ENCODE measurements at places on chromosomes 16 and 17. TPM values are rescaled to one million over a fixed set of nuclear protein-coding genes. Genes with fewer than 3 reads are reported as not detected.

The KIF2B gene
- polyA plus RNA-seq: not detected

The SLC25A39 gene
- 73.0 TPM for polyA plus RNA-seq

DNA sequence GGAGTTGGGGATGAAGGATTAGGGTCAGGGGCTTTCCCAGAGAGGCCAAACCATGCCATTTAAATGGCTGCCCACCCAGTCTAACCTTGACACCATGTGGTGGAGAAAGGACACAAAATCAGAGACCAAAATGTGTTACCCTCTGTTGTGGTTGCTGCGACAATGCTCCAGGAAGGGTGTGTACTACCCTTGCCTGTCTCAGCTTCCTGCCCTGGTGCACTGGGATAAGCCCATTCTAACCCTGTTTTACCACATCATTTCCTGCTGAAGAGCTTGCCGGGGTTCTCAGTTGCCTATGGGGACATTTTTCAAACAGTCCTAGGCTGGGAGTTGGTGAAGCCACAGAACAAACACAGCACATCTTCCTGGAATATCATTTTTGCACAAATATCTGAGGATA is 4.9 kb downstream of the OR4D1 start:
- no peak for DNase-seq

- DNase-seq: no peak
These were observed 25.0 kb downstream of the COX4I1 start for GRCh38 chr16:85824161-85825135.

DNA sequence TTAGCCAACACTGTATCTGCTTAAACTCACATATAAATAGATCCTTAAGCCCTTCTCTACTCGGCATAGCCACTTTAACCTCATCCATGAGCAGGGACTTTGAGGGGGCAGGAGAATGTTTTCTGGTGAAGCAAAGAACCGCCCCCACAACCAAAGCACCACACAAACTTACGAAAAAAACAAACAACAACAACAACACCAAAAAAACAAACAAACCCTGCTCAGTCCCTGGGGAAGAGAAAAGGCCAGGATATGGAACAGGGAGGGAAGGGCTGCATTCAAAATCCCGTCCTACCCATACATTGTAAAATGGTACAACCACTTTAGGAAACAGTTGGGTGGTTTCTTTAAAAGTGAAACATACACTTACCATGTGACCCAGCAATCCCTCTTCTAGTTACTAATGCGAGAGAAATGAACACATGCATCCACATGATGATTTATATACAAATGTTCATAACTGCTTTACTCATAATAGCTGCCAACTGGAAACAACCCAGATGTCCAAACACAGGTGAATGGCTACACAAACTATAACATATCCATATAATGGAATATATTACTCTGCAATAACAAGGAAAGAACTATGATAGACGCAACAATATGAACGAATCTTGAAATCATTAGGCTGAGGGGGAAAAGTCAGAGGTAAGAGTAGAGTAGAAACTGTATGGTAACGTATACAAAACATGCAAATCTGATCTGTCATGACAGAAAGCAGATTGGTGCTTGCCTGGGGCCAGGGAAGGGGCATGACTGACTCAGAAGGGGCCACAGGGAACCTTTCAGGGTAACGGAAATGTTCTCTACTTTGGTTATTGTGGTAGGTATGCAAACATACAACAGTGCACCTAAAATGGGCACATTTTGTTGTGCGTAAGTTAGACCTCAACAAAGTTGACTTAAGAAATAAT is 37.7 kb upstream of the TOB1 start:
- DNase-seq: no peak

- no peak for DNase-seq
These were observed 5.1 kb downstream of the ATP2A1 start for GRCh38 chr16:28883221-28883996.

DNA sequence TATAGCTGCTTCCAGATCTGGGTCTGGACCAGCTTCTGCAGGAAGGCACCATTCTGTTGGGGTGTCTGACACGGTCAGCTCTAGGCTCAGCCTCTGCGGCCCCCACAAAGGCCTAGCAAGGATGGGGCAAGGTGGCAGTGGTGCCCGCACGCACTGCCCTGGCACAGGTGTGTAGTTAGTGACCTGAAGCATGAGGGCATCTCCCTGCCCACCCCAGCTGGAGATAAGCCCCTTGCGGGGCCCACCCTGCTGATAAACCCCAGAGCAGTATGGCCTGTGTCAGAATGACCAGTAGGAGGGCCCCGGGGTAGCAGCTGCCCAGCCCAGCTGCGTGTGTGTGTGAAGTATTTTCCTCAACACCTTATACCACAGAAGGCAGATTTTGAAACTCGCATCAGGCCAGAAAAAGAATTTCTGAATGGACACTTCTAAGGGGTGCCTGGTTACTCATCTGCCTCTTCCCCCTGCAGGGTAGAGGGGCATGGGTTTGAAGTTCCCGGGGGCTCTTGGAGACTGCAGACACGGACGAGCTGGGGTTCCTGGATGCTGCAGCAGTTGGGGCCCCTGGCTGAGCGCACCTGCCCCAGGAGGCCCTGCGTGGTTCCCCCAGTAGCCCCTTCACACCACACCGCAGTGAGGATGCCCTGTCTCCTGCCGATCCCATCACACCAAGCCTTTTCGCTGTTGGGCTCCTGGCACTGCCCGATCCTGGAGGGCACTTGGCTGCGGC is 4.5 kb downstream of the ARHGDIA start:
- no peak for DNase-seq

The SOST gene
- polyA plus RNA-seq: 1.6 TPM

The CHST4 gene
- not detected for polyA plus RNA-seq

DNA sequence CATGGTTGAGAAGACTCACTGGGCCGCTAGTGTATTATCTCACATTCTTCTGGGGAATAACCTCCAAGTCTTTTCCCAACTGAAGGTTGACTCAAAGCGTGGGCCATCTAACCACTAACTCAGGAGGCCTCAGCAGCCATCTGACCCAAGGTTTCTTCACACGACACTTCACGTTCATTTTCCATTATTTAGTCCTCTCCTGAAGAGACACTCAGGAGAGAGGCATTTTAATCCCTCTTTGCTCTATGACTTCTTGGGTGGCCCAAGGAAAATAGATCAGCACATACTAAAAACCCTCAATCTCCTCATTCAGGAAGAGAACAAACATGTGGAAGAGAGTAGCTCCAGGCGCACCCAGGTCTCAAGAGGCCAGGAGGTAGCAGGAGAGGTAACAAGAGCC is 252.8 kb upstream of the FOXF1 start:
- DNase-seq: no peak

DNA sequence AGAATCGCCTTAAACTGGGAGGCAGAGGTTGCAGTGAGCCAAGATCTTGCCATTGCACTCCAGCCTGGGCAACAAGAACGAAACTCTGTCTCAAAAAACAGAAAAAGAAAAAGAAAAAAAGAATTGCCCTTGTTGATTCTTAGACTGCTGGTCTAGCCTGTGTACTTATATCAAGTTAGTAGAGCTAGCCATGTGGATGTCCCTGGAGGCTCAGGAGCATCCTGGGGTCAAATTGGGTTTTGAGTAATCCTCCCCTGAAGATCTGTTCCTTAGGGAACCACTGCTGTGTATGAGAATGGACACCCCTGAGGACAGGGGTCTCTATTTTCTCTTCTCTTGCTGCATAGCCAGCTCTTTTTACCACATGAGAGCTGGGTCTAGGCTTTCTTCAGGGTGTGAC is 21.5 kb downstream of the SLC7A6OS start:
- no peak for DNase-seq

- DNase-seq: peak; percentile 0
These were observed 51.1 kb upstream of the LGALS9 start for GRCh38 chr17:27579897-27580321.

The ADORA2B gene
- polyA plus RNA-seq: 0.38 TPM

The ALG1 gene
- polyA plus RNA-seq: 8.0 TPM

DNA sequence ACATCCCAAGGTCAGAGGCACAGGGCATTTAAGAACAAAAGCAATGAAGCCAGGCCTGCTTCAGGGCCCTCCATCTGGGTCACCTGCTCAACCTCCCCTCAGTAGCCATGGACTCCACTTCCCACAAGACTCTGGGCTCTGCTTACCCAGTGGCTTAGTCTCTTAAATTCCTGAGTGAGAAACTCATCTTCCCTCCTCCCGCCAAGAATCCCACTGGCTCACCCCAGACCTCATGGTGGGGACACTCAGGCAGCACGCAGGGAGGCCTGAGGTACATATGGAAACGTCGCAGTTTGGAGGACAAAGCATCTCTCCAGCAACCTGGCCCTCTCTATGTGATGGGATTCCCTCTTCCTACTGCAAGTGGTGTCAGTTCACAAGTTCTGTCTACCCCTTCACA is 326.7 kb upstream of the CDH5 start:
- DNase-seq: no peak

GRCh38 chr16:66043326-66043725 is 323.2 kb upstream of the CDH5 start:
- DNase-seq: no peak

DNA sequence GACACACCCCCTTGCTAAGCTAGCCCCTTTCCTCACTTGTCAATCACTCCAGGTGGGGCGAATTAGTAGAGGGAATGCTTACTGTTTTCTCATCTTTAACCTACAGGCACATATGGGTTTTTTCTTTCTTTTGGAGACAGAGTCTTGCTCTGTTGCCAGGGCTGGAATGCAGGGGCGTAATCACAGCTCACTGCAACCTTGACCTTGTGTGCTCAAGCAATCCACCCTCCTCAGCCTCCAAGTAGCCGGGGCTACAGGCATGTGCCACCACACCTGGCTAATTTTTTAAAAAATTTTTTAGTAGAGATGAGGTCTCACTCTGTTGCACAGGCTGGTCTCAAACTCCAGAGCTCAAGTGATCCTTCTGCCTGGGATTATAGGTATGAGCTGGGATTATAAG is 38.7 kb upstream of the RHBDL3 start:
- DNase-seq: no peak

DNA sequence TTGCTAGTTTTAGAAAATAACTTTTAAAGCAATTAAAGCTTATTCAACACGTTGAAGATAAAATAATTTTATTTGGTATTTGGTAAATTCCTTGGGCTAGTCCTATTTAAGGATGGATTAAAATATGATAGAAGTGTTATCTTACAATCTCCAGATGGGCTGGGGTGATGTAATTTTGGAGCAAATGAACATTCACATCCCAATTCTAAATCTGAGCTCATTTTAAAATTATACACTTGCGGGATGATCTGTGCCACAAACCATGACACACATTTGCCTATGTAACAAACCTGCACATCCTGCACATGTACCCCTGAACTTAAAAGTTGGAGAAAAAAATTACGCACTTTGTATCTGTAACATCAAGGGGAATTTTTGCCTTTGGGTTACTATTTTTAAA is 31.5 kb downstream of the NLK start:
- no peak for DNase-seq

DNA sequence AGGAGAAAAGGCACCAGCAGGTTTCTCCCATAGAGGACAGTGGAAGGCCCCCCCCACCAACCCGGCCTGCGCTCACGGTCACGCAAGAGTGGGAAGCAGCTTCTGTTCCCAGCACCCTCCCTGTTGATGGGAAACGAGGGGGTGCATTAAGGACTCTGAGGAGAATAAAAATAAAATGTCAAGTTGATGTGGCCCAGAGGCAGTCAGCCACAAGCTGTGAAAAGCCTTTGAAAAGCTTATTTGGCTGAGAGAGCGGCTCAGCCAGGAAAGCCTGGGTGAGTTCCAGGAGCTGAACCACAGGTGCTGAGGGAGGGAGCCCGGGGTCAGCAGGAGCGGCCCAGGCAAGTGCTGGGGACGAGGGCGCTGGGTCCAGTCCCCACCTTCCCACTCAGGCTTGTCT is 26.9 kb upstream of the SPATA32 start:
- DNase-seq: no peak

GRCh38 chr17:17940441-17940911 is 31.7 kb downstream of the TOM1L2 start:
- no peak for DNase-seq

The HCRT gene
- polyA plus RNA-seq: not detected

The SLC16A13 gene
- polyA plus RNA-seq: 1.2 TPM

The ZSWIM7 gene
- 45.2 TPM for polyA plus RNA-seq

- DNase-seq: no peak
These were observed 26.2 kb downstream of the TEKT5 start for GRCh38 chr16:10668322-10669045.

The DLX4 gene
- polyA plus RNA-seq: 0.09 TPM

GRCh38 chr16:78179666-78180065 is 80.2 kb downstream of the WWOX start:
- DNase-seq: no peak

DNA sequence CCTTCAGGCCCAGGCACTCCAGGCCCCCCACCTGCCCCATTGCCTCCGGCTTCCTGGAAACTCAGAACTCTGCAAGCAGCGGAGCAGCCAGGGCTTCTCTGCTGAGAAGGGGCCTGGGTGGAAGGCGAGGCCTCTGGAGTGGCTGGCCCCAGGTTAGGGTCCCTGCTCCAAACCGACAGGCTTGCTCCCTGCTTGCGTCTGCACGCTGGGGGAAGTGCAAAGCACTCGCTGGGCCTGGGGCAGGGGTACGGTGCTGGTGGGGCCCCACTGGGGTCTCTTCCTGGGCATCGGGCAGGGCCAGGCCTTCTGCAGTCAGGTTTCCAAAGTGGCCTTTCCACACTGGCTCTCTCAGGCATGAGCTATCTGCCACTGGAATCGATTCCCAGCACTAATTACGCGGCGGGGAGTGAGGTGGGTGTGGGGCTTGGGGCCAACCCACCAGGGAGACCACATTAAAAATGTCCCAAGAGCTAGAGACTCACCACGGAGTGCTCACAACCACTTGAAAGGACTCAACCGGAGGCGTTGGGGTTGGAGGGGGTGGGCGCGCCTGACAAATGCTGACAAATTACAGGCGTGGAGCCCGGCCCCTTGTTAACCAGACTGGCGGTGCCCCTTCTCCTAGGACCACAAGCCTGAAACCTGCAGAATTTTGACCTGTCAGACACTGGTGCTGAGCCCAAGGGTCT is 17.9 kb downstream of the FAM83G start:
- no peak for DNase-seq
